ENCODE measurements at places on chromosomes 2 and 18.

- no peak for DNase-seq
Observed at GRCh38 chr2:215454519-215455246, 18.8 kb upstream of the FN1 start.

DNA sequence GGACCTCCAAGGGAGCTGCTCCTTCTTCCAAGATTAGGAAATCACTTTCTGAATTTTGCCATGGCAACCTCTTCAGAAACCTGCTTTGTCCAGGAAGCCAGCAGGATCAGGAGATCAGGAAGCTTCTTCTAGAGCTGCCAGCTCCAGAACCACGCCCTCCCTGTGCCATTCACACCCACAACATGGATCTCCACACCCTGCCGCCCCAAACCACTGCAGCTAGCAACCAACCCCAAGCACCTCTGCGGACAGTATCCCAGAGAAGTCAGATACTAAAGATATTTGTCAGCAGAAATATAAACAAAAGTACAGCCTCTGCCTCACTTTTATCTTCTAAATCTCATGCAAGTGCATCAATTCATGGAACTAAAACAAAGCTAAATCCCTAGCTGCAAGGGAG is 106.4 kb downstream of the VIT start:
- DNase-seq = no peak

GRCh38 chr2:203476881-203477280 is 58.2 kb downstream of the RAPH1 start:
- DNase-seq = no peak

DNA sequence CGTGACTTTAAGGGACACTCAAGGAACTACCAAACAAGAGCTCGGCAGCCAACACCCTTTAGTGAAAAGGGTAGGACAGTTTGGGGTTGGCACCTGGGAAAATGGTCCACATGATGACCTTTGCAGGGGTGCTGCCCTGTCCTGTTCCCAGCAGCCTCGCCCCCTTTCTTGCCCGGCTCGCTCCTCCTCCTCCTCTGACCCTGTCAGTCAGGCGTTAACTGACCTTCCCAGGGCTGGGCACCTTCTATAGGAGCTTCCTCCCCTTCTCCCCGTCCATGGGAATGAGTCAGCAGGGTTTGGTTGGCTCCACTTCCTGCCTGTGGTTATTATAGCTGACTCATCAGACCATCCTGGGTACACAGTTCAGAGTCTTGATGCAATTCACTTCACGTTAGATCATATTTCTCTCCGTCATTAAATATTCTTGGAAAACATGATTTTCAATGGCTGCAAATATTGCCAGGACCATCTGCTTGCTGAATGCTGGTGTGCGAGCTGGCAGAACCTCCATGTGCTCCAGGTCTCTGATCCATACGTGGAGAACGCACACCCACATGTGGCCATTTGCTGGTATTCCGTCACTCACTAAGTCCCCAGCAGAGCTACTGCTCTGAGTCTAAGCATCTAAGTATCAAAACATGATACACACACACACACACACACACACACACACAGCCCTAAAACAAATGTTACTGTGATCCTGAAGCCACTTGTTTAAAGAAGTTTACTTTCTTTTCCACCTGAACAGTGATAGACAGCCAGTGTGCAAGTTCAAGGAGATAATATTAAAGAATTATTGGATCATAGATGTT is 185.0 kb downstream of the ANAPC1 start:
- peak; percentile 39 for DNase-seq

DNA sequence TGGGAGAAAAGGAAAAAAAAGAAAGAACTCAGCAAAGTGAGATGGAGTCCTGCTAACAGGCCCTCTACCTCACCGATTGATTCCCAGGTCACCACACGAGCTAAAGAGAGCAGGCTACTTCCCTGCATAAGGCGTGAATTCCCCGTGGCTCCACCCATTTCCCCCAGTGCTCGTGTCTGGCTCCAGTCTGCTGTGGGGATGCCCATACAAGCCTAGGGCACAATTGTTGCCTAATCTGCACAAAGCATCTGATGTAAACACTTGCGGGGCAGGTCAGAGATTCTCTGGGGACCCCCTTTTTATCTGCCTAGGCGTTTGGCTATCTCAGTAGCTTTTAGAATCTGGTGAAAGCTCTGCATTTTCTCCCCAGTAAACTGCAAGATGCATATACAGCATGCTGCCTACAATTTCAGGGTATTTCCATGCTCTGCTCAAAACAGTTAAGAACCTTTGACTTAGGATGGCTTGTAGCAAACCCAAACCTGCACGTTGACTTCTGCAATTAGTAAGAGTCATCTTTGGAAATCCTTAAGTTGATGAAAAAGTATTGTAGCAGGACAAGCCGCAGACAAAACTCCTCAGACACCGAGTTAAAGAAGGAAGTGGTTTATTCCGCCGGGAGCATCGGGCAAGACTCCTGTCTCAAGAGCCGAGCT is 34.8 kb downstream of the MYO3B start:
- DNase-seq = no peak

GRCh38 chr2:80028051-80028450 is 276.5 kb downstream of the LRRTM1 start:
- no peak for DNase-seq

GRCh38 chr18:47163241-47163640 is 12.9 kb downstream of the IER3IP1 start:
- no peak for DNase-seq

- no peak for DNase-seq
Observed at GRCh38 chr2:6722574-6722973, 143.1 kb downstream of the CMPK2 start.

GRCh38 chr2:15660491-15661294 is 69.0 kb downstream of the DDX1 start:
- no peak for DNase-seq

DNA sequence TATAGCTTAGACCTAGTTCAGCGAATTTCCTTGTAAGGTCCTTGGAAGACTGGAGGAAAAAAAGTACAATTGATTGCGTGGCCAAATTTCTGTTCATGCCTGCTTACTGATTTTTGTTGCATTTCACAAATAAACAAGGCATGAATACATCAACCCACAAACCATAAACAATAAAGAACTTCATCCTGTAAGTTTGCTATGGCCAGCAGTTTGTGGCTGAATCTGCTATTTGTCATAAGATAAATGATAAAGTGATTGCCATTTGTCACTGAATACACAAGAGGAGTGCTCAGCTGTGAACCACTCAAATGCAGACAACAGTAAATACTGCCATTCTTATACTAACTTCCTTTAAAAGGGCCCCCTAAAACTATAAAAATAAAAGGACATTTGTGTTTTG is 259.5 kb downstream of the CCDC178 start:
- no peak for DNase-seq

DNA sequence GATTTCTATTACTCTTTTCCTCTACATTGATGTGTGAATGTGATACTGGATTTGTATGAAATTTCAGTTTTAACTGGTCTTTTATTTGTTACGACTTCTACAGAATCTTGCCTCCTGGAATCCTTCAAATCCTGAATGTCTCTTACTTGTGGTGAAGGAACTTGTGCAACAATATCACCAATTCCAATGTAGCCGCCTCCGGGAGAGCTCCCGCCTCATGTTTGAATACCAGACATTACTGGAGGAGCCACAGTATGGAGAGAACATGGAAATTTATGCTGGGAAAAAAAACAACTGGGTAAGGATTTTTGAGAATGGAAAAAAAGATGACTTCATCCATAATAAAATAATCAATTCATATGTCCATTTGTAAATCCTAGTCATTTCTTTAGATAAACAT is 134.6 kb downstream of the BABAM2 start:
- no peak for DNase-seq

- no peak for DNase-seq
Observed at GRCh38 chr18:36481201-36481657, 183.7 kb downstream of the FHOD3 start.

- no peak for DNase-seq
Observed at GRCh38 chr2:61529944-61530735, 8.0 kb downstream of the XPO1 start.

DNA sequence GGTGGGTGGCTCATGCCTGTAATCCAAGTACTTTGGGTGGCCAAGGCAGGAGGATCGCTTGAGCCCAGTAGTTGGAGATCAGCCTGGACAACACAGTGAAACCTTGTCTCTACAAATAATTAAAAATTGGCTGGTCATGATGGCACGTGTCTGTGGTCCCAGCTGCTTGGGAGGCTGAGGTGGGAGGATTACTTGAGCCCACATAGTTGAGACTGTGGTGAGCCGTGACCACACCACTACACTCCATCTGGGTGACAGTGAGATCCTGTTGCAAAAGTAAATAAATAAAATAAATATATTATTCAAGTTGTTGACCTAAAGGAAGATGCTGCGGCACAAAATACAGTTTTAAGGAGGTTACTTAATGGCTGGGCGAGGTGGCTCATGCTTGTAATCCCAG is 72.7 kb downstream of the LAMA3 start:
- no peak for DNase-seq

DNA sequence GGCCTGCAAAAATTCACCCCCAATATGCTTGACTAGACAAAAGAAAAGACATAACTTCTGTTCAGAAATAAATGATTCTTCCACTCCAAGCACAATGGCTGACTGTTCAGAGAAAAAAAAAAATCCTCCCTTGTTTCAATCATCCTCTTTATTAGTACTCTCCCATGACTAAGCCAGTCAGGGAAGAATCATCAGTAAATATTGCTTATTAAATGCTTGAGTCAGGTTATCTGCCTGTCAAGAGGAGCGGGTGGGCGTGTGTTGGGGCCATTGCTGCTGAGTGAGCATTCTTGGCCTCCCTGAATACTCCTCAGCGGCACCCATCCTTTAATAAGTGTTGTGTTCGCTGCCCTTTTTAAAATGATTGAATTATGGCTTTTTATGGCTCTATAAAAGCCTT is 1334.8 kb upstream of the CELF4 start:
- no peak for DNase-seq

DNA sequence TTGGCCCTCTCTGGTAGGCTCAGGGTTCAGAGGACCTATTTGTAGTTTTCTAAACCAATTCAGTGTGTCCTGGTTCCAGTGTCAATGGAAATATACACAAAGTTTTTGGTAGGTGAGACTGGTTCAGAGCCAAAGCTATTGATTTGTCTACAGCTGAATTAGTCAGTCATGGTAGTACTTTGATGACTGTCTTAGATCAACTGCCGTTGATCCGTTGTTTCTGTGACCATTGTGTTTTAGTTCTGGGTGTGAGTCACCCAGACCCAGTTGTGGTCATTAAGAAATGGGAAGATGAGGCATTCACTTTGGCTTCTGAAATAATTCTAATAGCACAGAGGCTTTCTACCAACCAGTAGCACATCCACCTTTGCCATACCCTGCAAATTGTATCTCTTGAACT is 16.0 kb upstream of the RPE start:
- DNase-seq = no peak

DNA sequence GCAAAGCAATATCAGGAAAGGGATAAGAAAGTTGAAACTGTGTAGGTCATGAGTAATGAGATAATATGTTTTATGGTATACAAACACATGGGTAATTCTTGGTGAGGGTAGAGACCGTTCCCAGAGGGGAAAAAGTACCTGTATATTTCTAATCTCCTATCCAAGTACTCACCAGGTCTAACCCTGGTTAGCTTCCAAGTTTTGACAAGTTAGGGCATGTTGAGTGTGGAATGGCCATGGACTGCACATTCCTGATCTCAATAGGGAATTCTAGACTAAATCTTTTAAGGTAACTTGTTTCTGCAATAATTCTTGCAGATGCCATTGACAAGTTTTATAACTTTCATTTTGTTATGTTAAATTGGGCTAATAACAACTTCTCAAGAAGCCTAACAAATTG is 216.6 kb downstream of the SPAG16 start:
- DNase-seq = no peak

GRCh38 chr2:2573205-2573604 is 242.1 kb upstream of the MYT1L start:
- DNase-seq = no peak

GRCh38 chr18:25180973-25181548 is 170.9 kb downstream of the ZNF521 start:
- DNase-seq = no peak

DNA sequence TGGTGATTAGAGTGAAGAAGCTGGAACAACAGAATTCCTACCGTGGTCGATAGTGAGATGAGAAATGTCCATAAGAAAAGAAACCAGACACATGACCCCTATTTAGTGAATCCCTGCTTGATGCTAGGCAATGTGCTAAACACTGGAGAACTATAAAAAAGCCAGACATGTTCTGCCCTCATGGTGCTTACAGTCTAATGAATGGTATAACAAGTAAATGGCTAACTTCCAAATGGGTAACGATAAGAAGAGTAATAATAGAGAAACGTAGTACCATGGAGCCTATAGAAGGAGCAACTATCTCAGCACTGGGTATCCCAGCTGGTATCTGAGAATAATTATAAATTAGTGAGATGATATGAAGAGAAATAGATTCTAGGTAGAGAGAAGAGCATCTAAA is 5.0 kb downstream of the DSG2 start:
- DNase-seq = no peak

GRCh38 chr2:197293252-197294007 is 17.1 kb downstream of the ANKRD44 start:
- DNase-seq = no peak

DNA sequence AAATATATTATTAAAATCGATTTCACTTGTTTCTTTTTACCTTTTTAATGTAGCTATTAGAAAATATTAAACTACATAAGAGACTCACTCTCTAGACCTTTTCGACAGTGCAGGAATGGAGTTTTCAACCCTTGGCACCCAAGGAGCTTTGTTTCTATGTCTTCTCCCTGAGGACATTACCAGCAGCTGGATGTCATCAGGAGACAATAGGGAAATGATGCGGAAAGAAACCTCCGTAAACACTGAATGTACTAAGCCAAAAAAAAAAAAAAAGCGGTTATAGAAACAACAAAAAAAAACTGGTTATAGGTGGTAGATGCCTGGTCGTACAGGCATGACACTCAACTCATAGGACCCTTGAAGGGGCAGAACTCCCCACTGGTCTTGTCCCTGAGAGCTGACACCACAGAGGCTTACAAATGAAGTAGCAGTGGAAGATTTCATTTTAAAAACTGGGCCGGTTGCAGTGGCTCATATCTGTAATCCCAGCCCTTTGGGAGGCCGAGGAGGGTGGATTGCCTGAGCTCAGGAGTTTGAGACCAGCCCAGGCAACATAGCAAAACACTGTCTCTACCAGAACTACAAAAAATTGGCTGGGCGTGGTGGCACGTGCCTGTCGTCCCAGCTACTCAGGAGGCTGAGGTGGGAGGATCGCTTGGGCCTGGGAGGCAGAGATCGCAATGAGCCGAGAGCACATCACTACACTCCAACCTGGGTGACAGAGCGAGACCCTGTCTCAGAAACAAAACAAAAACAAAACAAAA is 23.8 kb downstream of the THAP4 start:
- DNase-seq = no peak

DNA sequence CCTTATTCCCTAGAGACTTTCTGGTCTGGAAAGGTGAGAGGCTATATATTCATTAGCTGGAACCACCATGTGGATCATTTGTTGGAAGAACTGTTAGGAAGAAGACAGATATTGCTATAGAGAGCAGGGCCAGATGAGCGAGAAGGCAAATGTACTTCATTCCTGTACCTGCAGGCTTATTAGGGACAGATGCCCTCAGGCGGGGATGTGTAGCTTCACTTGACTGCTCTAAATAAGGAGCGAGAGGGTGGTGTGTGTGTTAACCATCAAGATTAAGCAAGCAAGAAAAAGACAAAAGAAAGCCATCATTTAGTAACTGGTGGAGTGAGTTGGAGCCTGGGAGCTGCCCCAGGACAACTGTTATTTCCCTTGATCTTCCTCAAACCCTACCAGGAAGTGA is 36.4 kb downstream of the NEDD4L start:
- DNase-seq = no peak

Measured in stimulated activated CD4-positive, alpha-beta T cell treated with anti-CD3 and anti-CD28 coated beads, Interleukin-2, amount 100 ng/mL, for 4 hours (primary cell).